Activated CD4-positive, alpha-beta memory T cell treated with anti-CD3 and anti-CD28 coated beads, Interleukin-2, amount 10 ng/mL, durations not matched to agents 7 days and 5 days (primary cell): ENCODE measurements at places on chromosomes 5 and 9. TPM values are rescaled to one million over a fixed set of nuclear protein-coding genes. Genes with fewer than 3 reads are reported as not detected.
A peak's percentile ranks its signal among the peaks of the same experiment; 100 is the strongest.

- H3K4me1 ChIP-seq = peaks cover 4% of the 10 kb centered on the region
- peaks cover 67% of the 10 kb centered on the region for H3K27me3 ChIP-seq
- no peak overlapping the region for H3K27ac ChIP-seq
- DNase-seq = no peak
Measured at GRCh38 chr5:51378061-51378409, 5.2 kb upstream of the ISL1 start.

DNA sequence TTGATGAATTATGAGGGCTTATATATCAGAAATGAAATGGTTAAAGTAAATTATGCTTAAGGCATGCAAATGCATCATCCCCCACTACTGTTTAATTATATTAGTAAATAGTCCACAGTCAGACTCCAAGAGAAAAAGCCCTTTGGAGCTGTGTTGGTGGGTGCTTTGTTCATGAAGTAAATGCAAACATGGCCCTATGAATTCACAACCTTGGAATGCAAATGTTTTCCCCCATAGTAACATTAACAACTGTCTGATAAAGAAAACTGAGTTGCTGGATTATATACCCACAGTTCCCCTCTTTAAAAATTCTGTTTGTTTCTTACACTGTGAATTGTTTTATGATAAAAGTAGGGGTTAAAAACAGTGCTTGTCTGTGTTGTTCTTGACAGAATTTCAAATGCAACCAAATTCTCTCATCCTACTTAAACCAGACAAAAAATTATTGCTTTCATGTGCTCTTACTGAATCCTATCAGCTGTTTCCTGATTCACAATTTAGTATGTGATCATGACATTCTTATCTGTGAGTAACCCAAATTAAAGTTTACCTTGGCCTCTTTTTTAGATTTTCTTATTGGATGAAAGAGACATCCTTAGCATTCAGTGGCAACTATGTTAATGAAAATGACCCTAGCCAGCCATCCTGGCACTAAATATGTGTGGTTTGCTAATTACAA is 48.5 kb upstream of the SNCAIP start:
- H3K4me1 ChIP-seq = no peaks in the 10 kb centered on the region
- H3K4me3 ChIP-seq = no peak overlapping the region
- H3K36me3 ChIP-seq = no peaks in the 10 kb centered on the region
- DNase-seq = no peak
- no peak overlapping the region for H3K27ac ChIP-seq

DNA sequence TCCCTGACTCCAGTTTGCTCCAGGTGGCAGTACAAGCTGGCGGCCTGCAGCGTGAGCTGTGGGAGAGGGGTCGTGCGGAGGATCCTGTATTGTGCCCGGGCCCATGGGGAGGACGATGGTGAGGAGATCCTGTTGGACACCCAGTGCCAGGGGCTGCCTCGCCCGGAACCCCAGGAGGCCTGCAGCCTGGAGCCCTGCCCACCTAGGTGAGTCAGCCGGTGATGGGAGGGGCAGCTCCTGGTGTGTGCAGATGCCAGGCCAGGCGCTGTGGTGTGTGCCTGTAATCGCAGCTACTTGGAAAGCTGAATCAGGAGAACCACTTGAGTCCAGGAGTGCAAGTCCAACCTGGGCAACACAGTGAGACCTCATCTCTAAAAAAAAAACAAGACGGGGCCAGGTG is 10.0 kb upstream of the CACFD1 start:
- no peaks in the 10 kb centered on the region for H3K36me3 ChIP-seq
- DNase-seq = no peak
- no peak overlapping the region for H3K4me3 ChIP-seq
- H3K4me1 ChIP-seq = no peaks in the 10 kb centered on the region

DNA sequence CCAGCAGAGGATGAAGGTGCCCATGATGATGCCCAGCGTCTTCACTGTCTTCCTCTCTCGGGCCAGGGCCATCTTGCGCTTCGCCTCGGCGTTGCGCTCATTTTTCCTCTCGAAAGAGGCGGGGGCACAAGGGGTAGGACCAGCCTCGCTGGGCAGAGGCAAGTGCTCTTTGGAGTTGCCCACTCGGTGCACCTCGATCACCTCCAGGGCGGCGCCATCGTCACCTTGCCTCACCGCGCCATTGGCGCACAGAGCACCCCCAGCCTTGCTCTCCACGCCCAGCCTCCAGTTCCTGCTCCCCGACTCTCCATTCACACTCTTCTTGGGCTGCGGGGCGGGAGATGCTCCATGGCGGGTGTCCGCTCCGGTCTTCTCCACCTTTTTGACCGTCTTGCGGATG is 1.6 kb downstream of the HTR1A start:
- no peak for DNase-seq
- no peaks in the 10 kb centered on the region for H3K36me3 ChIP-seq
- H3K27me3 ChIP-seq = peaks cover 16% of the 10 kb centered on the region
- H3K4me3 ChIP-seq = no peak overlapping the region

The PCDHGB7 gene
- 0.08 TPM for total RNA-seq

DNA sequence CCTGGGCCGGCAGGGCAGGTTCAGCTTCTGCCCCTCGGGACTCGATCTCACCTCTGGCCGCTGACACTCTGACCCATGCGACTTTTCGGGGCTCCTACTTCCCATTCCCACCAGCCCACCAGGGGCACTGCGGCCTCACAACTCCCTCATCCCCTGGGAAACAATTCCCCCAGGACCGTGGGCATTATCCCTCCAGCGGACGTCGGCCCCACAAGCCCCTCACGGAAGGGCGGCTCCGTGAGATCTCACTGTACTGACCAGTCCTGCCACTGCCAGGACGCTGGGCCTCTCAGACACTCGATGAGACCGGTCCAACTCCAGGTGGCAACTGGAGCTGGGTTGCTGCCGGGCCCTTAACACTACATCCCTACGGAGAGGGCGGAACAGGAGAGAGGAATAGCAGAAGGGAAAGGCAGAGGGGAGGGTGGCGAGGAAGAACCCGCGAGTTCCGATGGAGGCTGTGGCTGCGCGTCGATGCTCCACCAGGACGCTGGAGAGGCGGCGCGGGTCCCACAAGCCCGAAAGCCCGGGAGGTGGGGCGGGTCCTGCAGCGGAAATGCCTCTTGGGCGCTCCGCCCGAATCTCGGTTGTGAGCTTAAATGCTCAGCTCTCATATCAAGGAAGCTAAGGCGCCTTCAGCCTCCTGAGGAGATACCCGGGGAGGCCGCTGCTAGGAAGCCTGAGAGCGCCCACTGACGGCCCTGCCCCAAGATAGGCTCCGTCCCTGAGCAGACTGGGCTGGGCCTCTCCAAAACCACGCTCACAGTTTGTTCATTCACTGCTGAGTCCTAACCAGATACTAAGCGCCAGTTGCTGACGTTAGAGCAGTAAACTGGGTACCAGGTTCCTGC is 36.3 kb downstream of the VCP start:
- peak; percentile 67 for DNase-seq
- peaks cover 3% of the 10 kb centered on the region for H3K36me3 ChIP-seq
- peak overlapping the region; percentile 30 for H3K27ac ChIP-seq
- no peaks in the 10 kb centered on the region for H3K27me3 ChIP-seq
- H3K4me3 ChIP-seq = peak overlapping the region; percentile 36
- peaks cover 11% of the 10 kb centered on the region for H3K4me1 ChIP-seq

DNA sequence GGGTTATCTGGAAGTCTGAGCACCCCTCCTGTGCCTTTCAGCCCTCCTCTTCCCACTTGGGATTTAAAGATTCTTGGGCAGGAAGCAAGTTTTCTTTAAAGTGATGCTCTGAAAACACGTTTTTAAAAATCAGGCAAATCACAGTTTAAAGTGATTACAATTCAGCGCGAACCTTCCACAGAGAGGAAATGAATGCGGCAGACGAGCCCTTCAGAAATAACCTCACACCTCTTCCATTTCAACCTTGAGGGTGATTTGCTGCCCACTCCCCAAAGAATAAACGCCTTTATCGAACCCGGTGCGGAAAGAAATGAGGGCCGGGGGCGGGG is 2.3 kb upstream of the EFNA5 start:
- peaks cover 30% of the 10 kb centered on the region for H3K4me1 ChIP-seq
- DNase-seq = no peak

- no peak overlapping the region for H3K4me3 ChIP-seq
- no peak for DNase-seq
- H3K4me1 ChIP-seq = no peaks in the 10 kb centered on the region
Measured at GRCh38 chr5:137631453-137631852, 104.4 kb downstream of the KLHL3 start.

The TAS2R1 gene
- total RNA-seq = not detected

The TAF7 gene
- total RNA-seq = 74.3 TPM

The C5orf58 gene
- total RNA-seq = not detected

DNA sequence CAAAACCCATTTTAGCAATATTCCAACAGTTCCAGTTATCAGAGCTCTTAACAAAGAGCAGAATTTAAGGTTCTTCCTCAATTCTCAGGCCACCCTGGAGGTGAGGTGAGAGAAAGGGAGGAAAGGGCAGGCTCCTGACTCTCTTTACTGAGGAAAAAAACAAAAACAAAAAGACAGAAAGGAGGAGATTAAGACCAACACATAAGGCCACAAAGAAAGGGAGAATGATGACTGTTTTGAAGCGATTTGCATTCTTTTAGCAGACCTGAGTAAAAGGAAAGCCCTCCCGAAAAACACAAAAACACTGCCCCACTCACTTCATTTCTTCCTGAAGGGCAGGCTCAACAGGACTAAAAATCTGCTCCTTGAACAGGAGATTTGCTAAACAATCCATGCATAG is 300.5 kb downstream of the ARL15 start:
- H3K4me3 ChIP-seq = no peak overlapping the region
- peaks cover 12% of the 10 kb centered on the region for H3K4me1 ChIP-seq
- no peak overlapping the region for H3K27ac ChIP-seq
- H3K36me3 ChIP-seq = peaks cover 20% of the 10 kb centered on the region
- no peak for DNase-seq

DNA sequence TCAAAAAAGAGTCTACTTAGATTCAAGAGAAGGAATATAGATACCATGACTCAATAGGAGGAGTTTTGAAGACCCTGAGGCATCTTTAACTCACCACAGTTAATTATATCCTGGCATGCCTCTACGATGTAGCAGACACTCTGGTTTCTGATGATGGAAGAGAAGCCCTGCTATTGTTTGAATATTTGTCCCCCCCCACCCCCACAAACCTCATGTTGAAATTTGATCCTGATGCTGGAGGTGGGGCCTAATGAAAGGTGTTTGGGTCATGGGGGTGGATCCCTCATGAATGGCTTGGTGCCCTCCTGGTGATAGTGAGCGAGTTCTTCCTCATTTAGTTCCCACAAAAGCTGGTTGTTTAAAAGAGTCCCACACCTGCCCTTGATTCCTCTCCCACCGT is 147.9 kb upstream of the TBCA start:
- no peak overlapping the region for H3K27ac ChIP-seq
- H3K27me3 ChIP-seq = peaks cover 20% of the 10 kb centered on the region
- H3K4me3 ChIP-seq = no peak overlapping the region

The B4GALT1 gene
- 69.2 TPM for total RNA-seq

The PCDH12 gene
- 2.2 TPM for total RNA-seq

DNA sequence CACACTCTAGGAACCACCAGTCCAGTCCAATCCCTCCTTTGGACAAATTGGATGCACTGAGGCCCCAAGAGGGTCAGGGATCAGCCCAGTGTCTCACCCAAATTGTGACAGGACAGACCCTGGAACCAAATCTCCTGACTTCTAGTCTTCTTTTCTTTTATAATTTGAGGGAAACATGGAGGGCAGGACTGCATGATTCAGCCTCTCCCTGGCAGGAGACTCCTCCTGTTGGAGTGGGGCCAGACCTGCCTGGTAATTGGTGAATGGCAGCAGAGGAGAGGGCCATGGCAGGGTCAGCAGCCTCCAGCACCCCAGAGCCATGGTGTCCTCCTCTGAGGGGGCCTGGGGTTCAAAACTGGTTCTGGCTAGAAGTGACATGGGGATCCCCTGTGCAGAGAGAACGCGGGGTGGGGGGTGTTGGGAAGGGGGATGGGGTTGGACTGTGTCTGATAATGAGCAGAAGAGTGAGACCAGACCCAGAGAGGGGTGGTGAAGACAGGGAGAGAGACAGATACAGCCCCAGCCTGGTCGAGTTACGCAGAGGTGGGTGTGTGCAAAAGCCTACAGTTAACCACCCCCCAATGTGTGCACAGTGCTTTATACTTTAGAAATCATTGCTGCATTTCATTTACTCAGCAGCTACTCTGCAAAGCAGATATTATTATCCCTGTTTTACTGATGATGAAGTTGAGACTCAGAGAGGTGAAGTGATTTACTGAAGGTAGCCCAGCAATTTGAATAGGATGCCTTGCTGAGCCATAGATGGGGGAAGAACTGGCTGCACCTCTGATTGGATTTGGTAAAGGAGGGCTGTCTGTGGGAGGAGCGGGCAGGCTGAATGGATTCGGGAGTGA is 3.8 kb upstream of the SYNPO start:
- no peaks in the 10 kb centered on the region for H3K4me1 ChIP-seq
- peaks cover 13% of the 10 kb centered on the region for H3K27me3 ChIP-seq
- no peaks in the 10 kb centered on the region for H3K36me3 ChIP-seq
- DNase-seq = no peak
- no peak overlapping the region for H3K27ac ChIP-seq

DNA sequence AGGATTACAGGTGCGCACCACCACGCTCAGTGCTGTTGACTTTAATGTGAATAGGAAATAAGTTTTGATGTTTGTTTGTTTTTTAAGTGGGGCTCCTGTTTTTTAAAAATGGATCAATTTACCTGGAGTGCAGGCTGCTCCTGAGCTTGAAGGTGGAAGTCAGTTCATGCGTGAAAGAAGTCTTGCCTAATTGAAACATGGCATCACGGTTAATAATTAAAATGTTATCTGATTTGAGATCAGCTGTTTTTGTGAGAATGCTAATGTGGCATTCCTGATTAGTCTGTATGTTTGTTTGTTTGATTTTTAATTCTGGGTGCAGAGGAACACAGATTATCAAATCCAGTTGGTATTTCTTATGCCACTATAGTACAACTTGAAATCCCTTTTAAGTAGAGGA is 6.5 kb downstream of the SFXN1 start:
- no peak for DNase-seq
- H3K27me3 ChIP-seq = no peaks in the 10 kb centered on the region
- peaks cover 92% of the 10 kb centered on the region for H3K4me1 ChIP-seq
- H3K36me3 ChIP-seq = peaks cover 92% of the 10 kb centered on the region

The ACTBL2 gene
- total RNA-seq = not detected

GRCh38 chr5:138651767-138652117 is 76.5 kb upstream of the HSPA9 start:
- H3K36me3 ChIP-seq = no peaks in the 10 kb centered on the region
- H3K27me3 ChIP-seq = peaks cover 95% of the 10 kb centered on the region
- DNase-seq = no peak
- H3K4me3 ChIP-seq = no peak overlapping the region
- H3K4me1 ChIP-seq = peaks cover 19% of the 10 kb centered on the region

- no peaks in the 10 kb centered on the region for H3K27me3 ChIP-seq
- no peak overlapping the region for H3K27ac ChIP-seq
- no peak overlapping the region for H3K4me3 ChIP-seq
- no peaks in the 10 kb centered on the region for H3K36me3 ChIP-seq
- DNase-seq = no peak
Measured at GRCh38 chr9:127693143-127693542, 13.6 kb upstream of the CFAP157 start.

GRCh38 chr5:64518793-64519192 is 13.0 kb downstream of the RGS7BP start:
- H3K27me3 ChIP-seq = no peaks in the 10 kb centered on the region
- H3K36me3 ChIP-seq = no peaks in the 10 kb centered on the region
